H54 (cell line): ENCODE measurements at places on chromosomes 6 and 20.
A peak's percentile ranks its signal among the peaks of the same experiment; 100 is the strongest.

DNA sequence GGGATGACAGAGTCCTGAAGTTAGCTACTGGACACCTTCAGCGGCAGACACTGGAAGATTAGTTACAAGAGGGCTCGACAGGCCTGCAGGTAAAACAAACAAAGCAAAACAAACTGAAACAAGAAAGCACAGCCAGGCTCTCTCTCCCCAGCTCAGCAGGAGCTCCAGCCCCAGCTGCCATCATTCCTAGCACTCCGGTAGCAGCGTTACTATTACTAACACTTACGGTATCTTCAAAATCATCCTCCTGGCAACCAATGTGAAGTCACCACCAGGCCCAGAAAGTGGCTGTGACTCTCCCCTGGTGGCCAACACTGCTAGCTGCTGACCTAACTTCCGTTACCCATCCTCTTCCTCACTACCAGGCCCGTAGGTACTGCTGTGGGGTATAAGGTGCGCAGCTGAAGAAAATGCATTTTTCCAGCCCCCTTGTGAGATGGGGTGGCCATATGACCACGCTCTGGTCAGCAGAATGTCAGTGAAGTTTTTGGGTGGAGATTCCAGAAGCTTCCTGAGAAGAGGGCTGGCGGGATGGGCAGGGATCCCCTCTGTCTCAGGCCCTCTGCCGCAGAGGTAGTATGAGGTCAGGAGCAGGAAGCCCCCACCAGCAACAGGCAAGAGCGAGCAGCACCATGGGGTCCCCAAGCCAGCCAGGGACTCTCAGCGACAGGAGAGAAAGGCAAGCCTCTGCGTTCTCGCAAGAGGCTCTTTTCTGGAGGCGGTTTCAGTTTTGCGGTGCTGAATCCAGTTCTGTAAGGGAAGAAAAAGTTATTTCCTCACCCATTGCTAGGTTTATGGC is 37.4 kb upstream of the TBXT start:
- no peak for DNase-seq

DNA sequence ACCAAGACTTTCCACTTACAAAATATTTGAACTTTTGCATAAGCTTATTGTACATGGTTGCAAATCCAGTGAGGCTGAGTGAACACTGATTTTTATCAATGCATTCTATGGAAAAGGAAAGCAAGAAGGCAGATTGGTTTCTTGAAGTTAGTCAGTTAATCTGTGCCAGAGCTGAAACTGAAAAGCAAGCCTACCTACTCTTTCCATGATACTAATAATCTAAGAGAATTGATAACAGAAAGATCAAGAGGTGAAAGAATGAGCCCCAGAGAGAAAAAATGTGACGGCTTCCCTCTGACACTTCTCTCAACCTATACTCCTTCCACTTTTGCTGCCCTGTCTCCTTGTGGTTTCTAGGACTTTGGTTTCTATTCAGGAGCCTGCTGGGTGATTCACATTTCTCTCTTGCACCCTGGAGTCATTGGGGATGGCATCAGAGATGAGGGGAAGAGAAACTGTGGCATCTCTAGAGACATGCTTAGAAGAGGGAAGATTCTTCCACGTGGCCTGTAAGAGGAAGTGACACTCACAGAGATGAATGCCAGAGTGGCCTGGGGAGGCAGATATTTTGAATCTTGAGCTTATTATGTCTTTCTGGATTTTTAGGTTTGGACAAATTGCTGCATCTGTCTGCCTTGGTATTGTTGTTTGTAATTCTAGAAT is 158.6 kb upstream of the RIMS1 start:
- no peak for DNase-seq

DNA sequence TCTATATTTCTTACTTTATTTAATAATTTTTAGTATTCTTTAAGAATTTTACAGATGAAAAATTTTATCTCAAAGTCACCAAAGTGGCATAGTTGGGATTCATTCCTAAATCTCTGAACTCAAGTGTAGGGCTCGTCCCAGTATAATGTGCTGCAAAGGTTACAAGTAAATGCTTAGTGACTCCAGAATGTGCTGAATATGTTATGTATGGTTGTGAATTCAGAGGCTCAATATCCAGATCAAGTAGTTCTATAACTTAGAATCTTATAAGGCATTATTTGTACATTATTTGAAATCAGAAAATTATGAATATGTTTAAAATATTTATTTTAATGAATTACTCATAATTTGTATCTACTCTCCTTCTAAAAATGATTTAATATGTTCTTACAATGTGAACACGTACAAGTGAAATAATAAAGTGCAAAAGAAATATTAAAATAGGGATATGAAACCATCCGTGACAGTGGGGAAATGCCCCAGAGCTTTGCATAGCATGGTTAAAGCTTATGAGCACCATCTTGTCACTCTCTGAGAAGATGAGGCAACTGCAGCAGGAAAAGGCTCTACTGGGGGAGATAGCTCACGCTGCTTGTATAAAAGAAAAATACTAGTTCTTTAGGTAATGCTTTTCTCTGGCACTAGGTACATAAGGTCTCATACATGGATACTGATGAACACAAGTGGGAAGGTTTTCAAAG is 259.0 kb downstream of the FOXC1 start:
- no peak for DNase-seq

- no peak for DNase-seq
Observed at GRCh38 chr6:121682666-121683065, 247.2 kb downstream of the GJA1 start.

DNA sequence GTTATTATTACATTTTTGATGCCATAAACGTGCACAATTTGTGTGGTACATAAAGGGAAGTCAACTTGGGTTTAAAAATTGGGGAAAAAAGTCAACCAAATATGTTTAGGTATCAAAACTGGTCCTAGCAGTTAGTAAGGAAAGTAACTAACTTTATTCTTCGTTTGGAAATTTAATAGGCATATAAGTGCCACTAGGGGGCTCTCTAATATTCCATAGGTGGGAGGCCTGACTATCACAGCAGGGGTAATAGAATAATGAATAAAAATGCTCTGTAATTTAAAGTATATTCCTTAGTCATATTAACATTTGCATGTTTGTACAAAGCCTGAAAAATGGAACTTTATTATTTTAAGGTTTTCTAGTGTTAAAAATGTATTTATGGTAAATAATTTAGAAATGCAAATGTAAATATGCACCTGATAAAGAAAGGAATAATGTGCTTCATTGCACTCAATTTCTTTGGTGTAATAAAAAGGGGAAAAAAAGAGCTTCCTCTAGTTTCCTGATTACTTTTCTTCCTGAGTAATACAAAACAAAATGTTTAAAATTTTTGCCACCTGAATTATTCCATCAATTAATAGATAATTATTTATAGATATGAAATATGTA is 125.7 kb upstream of the HDAC2 start:
- DNase-seq = no peak

- DNase-seq = no peak
Observed at GRCh38 chr20:24694727-24695528, 225.5 kb downstream of the SYNDIG1 start.

DNA sequence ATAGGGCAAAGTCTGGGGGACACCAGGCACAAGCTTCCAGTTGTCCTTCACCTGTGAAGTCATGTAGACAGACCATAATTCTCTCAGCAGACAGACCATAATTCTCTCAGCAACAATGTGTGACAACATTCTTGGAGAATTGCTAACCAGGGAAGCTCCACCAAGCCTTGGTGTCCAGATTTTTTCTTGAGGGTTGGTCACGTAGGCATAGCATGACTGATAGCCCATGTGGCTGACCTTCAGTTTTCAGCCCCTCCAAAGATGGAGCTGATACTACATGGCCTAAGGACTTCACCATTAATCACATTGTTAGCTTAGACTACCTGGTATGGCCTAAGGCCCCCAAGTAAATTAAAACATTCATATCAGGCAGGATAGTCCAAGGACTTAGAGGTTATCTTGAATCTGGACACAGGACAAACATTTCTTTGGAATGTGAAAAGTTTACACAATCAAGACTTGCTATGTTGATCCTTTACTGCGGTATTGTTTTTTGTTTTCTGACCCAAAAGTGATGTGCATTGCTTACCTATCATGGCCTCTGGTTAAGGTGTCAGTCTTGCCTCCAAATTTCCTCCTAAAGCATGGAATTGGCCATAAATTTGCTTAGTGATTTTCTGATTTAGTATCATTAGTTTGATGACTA is 76.9 kb downstream of the CEP57L1 start:
- no peak for DNase-seq

- no peak for DNase-seq
Observed at GRCh38 chr6:139940741-139941729, 566.6 kb upstream of the CITED2 start.

GRCh38 chr6:167827583-167828324 is 1.0 kb downstream of the AFDN start:
- DNase-seq = peak; percentile 40

GRCh38 chr6:167401525-167402194 is 76.8 kb downstream of the TTLL2 start:
- DNase-seq = no peak

DNA sequence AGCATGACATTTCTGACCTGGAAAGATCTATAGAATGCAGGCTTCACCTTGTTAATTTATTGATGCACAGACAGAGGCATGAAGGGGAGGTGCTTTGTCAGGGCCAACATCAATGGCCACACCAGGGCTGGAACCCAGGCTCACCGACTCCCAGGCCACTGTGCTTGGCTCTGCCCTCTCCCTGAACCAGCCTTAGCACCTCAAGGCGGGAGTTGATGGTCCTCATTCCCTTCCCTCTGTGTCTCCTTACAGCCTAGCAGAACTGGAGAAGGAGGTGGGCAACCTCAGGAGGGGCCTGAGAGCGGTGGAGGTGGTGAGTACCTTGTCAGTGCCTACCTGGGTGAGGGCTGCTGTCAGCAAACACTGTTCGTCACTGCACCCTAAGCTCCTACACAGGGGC is 35.6 kb downstream of the MOCS1 start:
- no peak for DNase-seq

GRCh38 chr20:59690976-59691375 is 86.6 kb downstream of the PHACTR3 start:
- DNase-seq = no peak

DNA sequence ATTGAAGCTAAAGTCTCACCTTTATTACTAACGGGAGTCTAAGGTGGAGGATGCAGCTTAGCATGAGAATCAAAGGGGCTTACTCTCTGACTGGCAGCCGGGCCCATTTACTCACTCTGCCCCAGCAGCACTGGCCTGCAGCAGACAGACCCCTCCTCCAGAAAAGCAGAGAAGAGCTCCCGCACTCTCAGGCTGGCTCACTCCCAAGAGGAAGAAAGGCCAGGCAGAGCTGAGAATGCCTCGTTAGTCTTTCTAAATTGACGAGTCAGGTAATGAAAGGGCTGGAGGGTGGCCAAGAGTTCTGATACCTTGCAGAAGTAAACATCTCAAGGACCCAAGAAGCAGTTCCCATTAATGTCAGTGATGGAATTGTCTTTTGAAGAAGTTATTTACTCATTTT is 44.5 kb upstream of the IL20RA start:
- DNase-seq = no peak

DNA sequence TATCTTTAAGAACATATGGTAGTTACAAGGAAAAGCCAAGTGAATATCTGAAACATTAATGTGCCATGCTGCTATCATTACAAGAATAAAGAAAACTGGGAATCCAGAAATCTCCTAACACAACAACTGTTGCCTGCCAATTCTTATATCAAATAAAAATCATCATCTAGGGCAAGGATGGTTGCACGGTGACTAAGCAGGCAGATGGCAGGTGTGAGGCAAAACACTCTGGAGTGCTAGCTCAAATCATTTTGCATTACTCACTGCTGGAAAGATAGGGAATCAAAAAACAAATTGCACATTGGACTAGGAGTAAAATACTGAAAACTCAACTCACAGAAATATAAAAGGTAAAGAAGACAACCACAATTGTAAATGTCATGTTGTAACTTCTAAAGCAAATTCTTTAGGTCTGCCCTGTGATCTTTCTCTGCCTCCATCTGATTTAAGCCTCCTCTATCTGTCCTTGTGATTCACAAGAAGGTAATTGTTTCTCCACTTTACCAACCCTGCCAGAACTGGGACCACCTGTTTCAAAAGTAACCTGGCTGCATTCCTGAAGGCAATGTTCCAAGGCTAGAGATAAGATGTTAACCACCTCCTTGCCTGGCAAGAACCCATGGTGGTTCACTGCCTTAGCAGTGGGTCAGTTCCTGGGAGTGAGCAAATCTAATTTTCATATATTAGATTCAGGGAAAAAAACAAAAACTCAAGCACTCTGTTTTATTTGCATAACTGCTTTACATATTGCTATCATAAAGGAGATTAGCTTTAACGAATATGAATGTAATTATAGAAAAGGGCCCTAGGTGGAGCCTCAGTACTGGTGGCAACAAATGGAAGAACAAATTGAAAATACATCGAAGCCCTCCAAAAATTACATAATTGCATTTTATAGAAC is 33.1 kb upstream of the LCA5 start:
- peak; percentile 6 for DNase-seq

GRCh38 chr20:13231031-13231752 is 10.1 kb downstream of the ISM1 start:
- peak; percentile 34 for DNase-seq

DNA sequence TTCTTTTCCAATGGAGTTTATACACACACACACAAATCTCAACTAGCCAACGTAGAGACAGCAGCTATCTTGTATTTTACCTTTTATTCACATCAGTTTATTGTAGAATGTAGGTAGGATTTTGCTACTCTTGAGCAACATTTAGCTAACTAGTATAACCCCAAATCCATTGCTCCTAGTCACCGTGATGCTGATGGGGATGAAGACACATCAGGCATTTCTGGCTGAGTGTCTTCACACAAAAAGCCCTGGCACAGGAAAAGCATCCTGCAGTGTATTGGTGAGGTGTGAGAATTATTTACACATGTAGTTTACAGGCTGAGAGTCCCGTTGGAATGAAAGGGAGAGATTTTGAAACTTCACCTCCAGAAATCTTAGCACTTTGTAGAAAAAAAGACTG is 65.9 kb upstream of the FBXL4 start:
- DNase-seq = no peak

GRCh38 chr6:149211046-149211571 is 106.4 kb upstream of the TAB2 start:
- no peak for DNase-seq

DNA sequence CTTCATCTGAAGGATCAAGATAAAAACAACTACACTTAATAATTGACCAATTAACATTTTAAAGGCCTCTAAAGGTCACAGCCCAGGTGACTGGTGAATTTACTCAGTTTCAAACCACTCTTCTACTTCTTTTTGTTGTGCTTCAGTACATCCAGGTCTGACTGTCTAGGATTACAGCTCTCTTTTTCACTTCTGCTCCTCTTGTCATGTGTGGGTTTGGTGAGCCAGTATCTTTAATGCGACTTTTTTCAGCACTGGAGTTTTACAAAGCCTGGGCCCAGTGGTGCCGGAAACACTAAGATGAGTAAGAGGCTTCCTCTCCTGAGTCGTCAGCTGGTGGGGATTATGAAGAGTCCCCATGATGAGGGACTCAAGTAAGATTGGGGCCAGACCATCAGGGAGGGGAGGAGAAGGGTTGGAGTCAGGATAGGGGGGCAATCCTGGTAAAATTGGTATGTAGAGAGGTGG is 27.0 kb downstream of the HECA start:
- DNase-seq = no peak
